ENCODE measurements at places on chromosomes 3 and 15.

DNA sequence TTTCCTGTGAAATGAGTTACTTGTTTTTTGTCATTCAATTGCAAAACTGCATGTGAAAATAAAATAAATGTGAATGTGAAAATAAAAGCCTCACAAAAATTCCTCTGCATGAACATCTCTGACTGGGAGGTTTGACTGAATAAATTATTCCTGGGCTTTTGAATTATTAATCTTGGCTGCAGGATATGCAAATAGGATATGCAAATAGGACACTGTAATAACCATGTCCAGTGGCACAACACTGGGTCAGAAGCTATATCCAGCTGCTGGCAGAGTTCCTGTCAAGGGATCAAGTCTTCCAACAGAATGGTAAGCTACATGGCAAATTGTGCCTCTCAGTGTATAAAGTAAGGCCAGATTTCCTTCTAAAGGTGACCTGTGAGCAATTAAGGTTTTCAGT is at the start of gene SUCNR1:
TSS of gene SUCNR1 (plus strand) at position 246 of the 400 bp plus-strand sequence. CDS start 6,250 bp downstream, outside the sequence.
- DNase-seq: no peak

- DNase-seq: no peak
These were observed 65.4 kb upstream of the THSD4 start for GRCh38 chr15:71049706-71050422.

GRCh38 chr3:120559242-120560061 is 36.7 kb upstream of the NDUFB4 start:
- no peak for DNase-seq

DNA sequence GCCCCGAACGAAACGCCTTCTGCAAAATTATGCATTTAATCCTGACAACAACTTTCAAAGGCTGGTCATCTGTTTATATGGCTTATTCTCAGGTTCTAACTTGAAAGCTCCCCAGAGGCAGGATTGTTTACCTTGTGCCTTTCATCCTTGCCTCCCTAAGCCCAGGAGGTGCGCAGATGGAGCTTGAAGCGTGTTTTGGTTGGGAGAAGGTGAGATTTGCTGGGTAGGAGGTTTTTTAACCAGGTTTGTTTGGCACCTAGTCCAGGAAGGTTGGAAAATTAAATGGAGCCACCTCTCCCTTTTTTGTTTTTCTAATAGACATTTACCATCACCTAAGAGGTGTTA is 675 bp downstream of the TSEN2 start:
- DNase-seq: no peak

- no peak for DNase-seq
These were observed 196.4 kb downstream of the CADPS start for GRCh38 chr3:62678841-62679240.

- no peak for DNase-seq
These were observed 773.9 kb upstream of the CADM2 start for GRCh38 chr3:84184937-84185336.

DNA sequence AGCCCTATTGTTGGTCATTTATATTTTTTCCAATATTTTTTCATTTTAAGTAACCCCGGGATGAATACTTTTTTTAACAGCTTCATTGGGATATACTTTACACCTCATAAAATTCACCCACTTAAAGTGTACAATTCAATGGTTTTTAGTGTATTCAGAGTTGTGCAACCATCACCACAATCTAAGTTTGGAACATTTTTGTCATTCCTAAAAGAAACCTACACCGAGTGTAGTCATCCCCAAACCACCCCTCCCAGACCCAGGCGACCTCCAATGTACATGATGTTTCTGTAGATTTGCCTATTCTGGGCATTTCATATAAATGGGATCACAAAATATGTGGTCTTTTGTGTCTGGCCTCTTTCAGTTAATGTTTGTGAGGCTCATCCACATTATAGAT is 118.3 kb upstream of the FRMD4B start:
- no peak for DNase-seq

DNA sequence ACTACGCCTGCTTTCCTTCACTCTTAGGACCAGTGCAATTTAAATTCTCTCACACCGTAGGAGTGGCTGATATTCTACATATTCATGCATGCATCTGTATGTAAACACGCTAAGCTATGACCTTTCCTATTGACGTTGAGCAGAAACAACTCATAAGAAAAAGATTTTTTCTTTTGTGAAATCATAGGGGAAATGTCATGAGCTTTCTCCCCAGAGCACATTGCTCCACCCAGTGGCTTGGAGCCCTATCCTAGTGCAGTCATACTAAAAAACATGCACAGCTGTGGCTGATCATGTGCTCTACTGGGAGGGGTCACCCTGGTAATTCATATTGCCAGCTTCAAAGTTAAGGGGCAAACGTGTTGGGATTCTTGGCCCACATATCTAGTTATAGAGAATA is 1.8 kb upstream of the MESD start:
- DNase-seq: no peak

- DNase-seq: no peak
These were observed 69.8 kb downstream of the CD200R1L start for GRCh38 chr3:112776836-112777235.

DNA sequence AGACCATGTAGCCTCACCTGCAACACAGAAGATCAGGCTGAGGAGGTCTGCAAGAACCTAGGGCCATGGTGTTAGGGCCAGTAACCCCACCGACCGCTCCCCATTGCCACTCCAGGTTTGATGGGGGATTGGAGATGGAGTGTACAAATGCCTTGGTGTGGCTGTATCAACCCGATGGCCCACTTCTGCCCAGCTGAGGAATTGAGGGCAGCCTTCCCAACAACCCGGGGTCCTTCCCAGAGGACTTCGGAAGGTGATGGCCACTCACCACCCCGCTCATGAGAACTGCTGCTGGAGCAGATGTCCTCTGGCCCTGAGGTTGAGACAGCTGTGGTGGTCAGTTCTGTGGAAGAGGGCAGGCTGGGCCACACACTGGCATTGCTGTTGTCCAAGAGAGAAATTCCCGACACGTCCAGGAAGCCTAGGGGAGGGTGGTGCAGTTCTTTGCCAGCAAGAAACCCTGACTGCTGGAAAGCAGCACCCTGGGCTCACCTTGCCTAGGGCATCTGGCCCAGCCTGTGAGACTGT is 8.9 kb downstream of the GORASP1 start:
- peak; percentile 81 for DNase-seq

DNA sequence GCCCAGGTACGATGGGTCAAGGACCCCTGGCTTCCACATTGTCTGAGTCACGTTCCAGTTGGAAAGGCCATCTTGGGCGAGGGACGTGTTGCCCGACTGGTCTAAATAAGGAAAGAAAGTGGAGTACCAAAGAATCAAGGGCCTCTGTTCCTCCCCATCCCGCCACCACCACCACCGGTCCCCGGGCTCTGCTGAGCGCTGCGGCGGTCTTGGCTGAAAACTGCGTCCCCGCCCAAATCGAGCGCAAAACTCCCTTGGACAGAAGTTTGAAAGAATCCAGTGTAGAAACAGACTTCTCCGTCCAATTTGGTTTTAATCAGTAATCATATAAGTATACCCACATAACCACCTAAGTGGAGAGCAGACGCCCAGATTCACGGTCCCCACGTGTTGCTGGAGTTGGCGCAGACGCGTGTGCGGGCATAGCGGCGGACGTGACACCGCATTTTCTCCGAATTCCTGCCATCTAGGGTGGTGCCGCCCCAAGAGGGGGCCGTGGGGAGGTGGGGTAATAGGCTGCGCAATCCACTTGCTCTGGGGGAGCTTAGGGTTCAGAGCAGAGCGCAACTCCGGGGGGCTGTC is 243.8 kb upstream of the TOPAZ1 start:
- DNase-seq: no peak

GRCh38 chr15:69493406-69493805 is 40.8 kb downstream of the RPLP1 start:
- DNase-seq: no peak

GRCh38 chr3:71421820-71422566 is 161.5 kb downstream of the FOXP1 start:
- no peak for DNase-seq

DNA sequence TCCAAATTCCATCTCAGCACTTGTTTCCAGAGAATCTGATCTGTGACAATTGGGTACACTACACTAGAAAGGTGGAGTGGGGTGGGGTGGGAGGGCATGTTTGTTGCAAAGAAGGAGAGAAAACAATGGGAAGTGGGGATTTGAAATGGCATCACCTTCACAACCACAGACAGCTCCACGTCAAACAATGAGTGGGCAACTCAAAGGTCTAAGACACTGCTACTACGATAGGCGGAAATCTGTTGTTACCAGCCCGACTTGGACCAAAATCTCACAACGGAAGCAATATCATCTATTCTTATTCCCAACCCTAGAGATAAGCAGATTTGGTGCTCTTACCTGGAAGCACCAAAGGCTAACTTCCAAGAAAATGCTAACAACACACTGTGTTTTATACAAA is 3.3 kb downstream of the CYP19A1 start:
- no peak for DNase-seq
